ENCODE measurements at places on chromosomes 7 and 10. TPM values are rescaled to one million over a fixed set of nuclear protein-coding genes. Genes with fewer than 3 reads are reported as not detected.
A peak's percentile ranks its signal among the peaks of the same experiment; 100 is the strongest.

DNA sequence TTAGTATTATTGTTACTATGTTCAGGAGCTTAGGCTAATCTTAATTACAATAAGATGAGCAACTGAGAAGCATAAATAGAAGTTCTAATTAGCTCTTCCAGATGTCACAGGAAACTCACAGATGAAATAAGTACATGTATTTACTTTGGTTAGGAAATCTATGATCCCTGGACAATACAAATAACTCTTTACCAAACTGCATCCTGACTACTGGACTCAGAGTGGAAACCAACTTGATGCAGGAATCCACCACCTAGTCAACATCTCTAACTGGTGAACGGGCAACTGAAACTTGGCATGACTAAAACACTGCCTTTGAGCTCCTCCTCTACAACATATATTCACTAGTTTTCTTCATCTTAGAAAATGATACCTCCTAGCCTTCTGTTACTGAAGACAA lies 193.2 kb downstream of the AGMO start:
- no peak for DNase-seq
- H3K27me3 ChIP-seq: no peaks in the 10 kb centered on the region
- no peak overlapping the region for H3K27ac ChIP-seq
- H3K36me3 ChIP-seq: no peaks in the 10 kb centered on the region
- no peaks in the 10 kb centered on the region for H3K4me1 ChIP-seq

GRCh38 chr10:86918022-86918471 lies 39.4 kb downstream of the MMRN2 start:
- no peak overlapping the region for H3K4me3 ChIP-seq
- DNase-seq: no peak
- no peaks in the 10 kb centered on the region for H3K36me3 ChIP-seq
- no peaks in the 10 kb centered on the region for H3K27me3 ChIP-seq

DNA sequence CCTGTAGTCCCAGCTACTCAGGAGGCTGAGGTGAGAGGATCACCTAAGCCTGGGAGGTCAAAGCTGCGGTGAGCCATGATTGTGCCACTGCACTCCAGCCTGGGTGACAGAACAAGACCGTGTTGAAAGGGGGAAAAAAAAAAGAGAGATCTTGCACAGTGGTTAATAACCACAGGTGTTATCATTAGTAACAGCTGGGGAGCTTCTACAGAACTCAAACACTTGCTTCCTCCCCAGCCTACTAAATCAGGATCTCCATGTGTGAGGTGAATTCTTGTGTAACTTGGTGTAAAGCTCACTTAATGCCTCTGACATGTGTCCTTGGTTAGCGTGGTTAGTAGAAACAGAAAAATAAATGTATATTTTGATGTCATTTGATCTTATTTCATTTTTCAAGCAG lies 43.9 kb upstream of the BMS1 start:
- H3K27ac ChIP-seq: no peak overlapping the region
- no peaks in the 10 kb centered on the region for H3K4me1 ChIP-seq
- H3K4me3 ChIP-seq: no peak overlapping the region
- H3K36me3 ChIP-seq: no peaks in the 10 kb centered on the region
- H3K27me3 ChIP-seq: no peaks in the 10 kb centered on the region
- DNase-seq: no peak

GRCh38 chr10:88793712-88794299 lies 8.7 kb upstream of the LIPM start:
- no peak overlapping the region for H3K4me3 ChIP-seq
- H3K27me3 ChIP-seq: no peaks in the 10 kb centered on the region
- no peaks in the 10 kb centered on the region for H3K36me3 ChIP-seq
- H3K27ac ChIP-seq: no peak overlapping the region
- H3K4me1 ChIP-seq: no peaks in the 10 kb centered on the region
- DNase-seq: no peak

- H3K27ac ChIP-seq: no peak overlapping the region
- H3K4me3 ChIP-seq: no peak overlapping the region
- no peaks in the 10 kb centered on the region for H3K36me3 ChIP-seq
- H3K4me1 ChIP-seq: no peaks in the 10 kb centered on the region
- H3K27me3 ChIP-seq: no peaks in the 10 kb centered on the region
Observed at GRCh38 chr10:107970512-107970911, 806.0 kb upstream of the SORCS1 start.

GRCh38 chr10:30431435-30431911 lies 2.5 kb upstream of the MAP3K8 start:
- H3K4me3 ChIP-seq: no peak overlapping the region
- no peaks in the 10 kb centered on the region for H3K27me3 ChIP-seq
- no peak overlapping the region for H3K27ac ChIP-seq
- peak; percentile 40 for DNase-seq
- H3K4me1 ChIP-seq: no peaks in the 10 kb centered on the region

DNA sequence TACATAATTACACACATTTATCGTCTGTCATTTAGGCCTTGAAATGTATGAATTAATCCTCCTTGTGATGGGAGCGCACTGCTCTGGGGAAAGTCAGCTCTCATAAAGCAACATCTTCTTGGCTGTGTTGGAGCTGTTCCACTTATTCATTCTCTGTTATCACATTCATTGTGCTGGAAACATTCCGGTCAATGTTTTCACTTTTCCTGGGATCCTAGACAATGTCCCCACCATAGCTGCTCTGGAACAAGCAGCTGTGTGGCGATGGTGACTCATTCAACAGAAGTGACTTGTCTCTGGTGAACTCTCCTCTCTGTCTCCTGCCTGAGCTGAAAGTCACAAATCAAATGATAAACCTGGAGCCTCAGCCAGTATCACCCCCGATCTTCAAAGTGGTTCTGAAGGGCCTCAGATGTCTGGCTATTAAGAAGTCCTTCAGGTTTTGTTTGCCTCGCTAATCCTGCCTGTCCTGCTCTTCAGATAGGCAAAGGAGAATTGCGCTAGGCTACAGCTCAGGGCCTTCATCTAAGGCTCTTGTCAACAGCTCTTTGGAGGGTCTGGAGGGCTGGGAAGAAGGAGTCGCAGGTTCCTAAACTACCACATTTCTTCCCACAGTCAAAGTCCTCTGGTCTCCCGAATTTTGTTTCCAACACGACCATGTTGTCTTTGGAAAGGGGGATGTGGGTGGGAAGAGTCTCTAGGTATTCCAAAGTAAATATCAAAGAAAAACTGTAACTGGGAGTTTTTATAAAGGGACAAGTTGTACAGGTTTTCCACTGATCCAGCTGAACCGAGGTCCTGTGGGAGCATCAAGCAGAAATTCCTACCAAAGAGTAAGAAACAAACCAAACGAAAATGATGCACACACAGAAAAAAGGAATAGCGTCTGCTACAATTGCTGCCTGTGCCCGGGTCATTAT lies 29.3 kb downstream of the KLF6 start:
- no peaks in the 10 kb centered on the region for H3K27me3 ChIP-seq
- peak; percentile 69 for DNase-seq
- peaks cover 35% of the 10 kb centered on the region for H3K4me1 ChIP-seq
- H3K36me3 ChIP-seq: no peaks in the 10 kb centered on the region
- peak overlapping the region; percentile 42 for H3K27ac ChIP-seq

- no peaks in the 10 kb centered on the region for H3K4me1 ChIP-seq
- no peaks in the 10 kb centered on the region for H3K27me3 ChIP-seq
- H3K36me3 ChIP-seq: no peaks in the 10 kb centered on the region
- no peak overlapping the region for H3K27ac ChIP-seq
Observed at GRCh38 chr7:120421151-120421651, 148.2 kb downstream of the KCND2 start.

DNA sequence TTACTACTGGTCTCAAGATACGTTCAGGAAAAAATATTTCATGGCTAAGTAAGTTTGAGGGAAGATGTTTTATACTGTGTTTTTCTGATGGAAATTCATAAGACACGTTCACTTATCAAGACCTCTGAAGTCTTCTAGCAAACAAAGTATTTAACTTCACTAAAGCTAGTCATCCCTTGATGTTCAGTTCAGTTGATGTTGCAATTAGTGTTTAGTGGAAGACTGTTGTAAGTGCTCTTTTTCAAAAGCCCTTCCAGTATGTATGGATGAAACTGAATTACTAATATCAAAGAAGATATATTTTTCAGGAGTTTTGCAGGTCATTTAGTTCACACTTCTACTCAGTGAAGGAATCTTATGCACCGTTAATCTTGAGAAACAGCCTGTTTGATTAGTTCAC lies 25.1 kb downstream of the CUL1 start:
- no peaks in the 10 kb centered on the region for H3K27me3 ChIP-seq
- H3K36me3 ChIP-seq: no peaks in the 10 kb centered on the region
- peaks cover 26% of the 10 kb centered on the region for H3K4me1 ChIP-seq
- no peak overlapping the region for H3K4me3 ChIP-seq
- no peak for DNase-seq

GRCh38 chr10:118914629-118915028 lies 114.9 kb upstream of the NANOS1 start:
- H3K27me3 ChIP-seq: no peaks in the 10 kb centered on the region
- no peaks in the 10 kb centered on the region for H3K36me3 ChIP-seq
- H3K27ac ChIP-seq: no peak overlapping the region
- H3K4me1 ChIP-seq: peaks cover 5% of the 10 kb centered on the region

DNA sequence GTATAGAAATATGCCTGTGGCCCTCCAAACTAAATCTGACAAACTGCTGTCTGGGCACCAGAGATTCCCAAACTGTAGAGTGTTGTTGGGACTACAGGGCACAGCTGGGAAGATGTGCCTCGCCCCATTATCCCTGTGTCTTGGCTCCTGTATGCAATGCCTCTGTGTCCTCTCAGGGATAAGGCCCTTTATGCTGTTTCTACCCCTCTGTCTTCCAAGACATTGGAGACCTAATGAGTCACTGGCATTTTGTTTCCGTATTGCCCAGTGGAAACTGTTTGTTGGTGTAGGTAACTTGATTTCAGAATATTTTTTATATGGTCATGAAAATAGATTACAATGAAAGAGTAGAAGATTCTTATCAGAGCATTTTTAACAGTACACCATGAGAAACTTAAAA lies 183.2 kb downstream of the GLI3 start:
- H3K27ac ChIP-seq: no peak overlapping the region
- H3K4me3 ChIP-seq: no peak overlapping the region
- no peaks in the 10 kb centered on the region for H3K36me3 ChIP-seq
- H3K27me3 ChIP-seq: no peaks in the 10 kb centered on the region

DNA sequence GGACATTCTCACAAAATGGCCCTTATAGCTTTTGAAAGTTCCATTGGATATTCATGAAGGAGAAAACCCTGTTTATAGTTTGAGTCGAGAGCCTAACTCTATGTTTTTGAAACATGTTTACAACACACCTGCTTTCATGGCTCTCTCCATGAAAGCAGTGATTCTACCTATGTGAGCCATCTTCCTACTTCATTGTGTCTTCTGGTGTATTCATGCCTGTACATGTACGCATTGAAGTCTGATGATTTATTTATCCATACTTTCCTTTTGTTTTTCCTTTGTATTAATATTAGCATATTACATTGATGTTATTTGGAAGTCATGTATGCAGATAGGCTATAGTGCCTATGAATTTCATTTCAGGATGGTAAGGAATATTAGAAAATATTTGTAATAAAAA lies 58.0 kb downstream of the LAMB4 start:
- H3K4me1 ChIP-seq: no peaks in the 10 kb centered on the region
- no peaks in the 10 kb centered on the region for H3K27me3 ChIP-seq
- no peak for DNase-seq
- H3K4me3 ChIP-seq: no peak overlapping the region

- DNase-seq: peak; percentile 73
- H3K27ac ChIP-seq: peak overlapping the region; percentile 31
- no peaks in the 10 kb centered on the region for H3K36me3 ChIP-seq
- no peak overlapping the region for H3K4me3 ChIP-seq
- no peaks in the 10 kb centered on the region for H3K27me3 ChIP-seq
Observed at GRCh38 chr7:130896898-130897514, 163.0 kb upstream of the KLF14 start.

GRCh38 chr7:29102558-29103151 lies 43.7 kb downstream of the CPVL start:
- no peak overlapping the region for H3K4me3 ChIP-seq
- H3K27me3 ChIP-seq: no peaks in the 10 kb centered on the region
- no peaks in the 10 kb centered on the region for H3K36me3 ChIP-seq

DNA sequence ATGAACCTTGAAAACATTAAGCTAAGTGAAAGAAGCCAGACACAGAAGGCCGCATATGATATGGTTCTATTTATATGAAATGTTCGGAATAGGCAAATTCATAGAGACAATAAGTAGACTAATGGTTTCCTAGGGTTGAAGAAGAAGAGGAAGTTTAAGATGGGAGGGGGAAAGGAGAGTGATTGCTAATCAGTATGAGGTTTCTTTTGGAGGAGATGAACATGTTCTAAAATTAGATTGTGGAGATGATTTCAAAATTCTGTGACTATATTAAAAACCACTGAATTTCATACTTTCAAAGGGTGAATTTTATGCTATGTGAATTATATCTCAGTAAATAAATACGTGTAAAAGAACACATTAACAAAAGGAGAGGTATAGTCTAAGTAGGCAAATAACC lies 176.4 kb upstream of the HPS1 start:
- H3K36me3 ChIP-seq: no peaks in the 10 kb centered on the region
- H3K27me3 ChIP-seq: no peaks in the 10 kb centered on the region
- no peak overlapping the region for H3K4me3 ChIP-seq
- H3K27ac ChIP-seq: no peak overlapping the region
- no peak for DNase-seq

- no peak for DNase-seq
- H3K36me3 ChIP-seq: no peaks in the 10 kb centered on the region
- no peak overlapping the region for H3K4me3 ChIP-seq
- H3K27ac ChIP-seq: no peak overlapping the region
- no peaks in the 10 kb centered on the region for H3K27me3 ChIP-seq
Observed at GRCh38 chr7:128947854-128948253, 10.1 kb downstream of the IRF5 start.

GRCh38 chr10:62186999-62187675 lies 81.5 kb downstream of the RTKN2 start:
- no peaks in the 10 kb centered on the region for H3K4me1 ChIP-seq
- no peak for DNase-seq
- H3K36me3 ChIP-seq: no peaks in the 10 kb centered on the region
- no peak overlapping the region for H3K4me3 ChIP-seq
- no peaks in the 10 kb centered on the region for H3K27me3 ChIP-seq

DNA sequence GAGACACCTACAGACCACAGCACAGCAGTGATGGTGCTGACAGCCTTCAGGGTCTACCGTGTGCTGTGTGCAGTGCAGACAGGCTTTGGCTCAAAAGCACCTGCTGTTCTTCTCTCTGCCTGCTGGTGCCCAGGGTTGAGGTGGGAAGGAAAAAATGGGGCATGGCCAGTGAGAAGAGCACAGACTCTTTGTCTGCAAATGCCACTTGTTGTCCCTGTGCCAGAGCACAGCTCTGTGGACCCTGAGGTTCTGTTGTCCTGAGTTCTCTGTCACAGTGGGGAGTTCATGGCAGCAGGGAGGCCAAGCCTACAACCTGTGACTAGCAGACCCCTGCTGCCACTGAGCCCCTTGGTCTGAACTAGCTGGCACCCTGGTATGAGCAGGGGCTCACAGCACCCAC lies 376.7 kb downstream of the GLRX3 start:
- H3K27ac ChIP-seq: no peak overlapping the region
- H3K36me3 ChIP-seq: no peaks in the 10 kb centered on the region
- DNase-seq: no peak
- H3K4me1 ChIP-seq: no peaks in the 10 kb centered on the region
- no peaks in the 10 kb centered on the region for H3K27me3 ChIP-seq

GRCh38 chr7:75887669-75888369 lies 9.0 kb downstream of the RHBDD2 start:
- H3K27ac ChIP-seq: no peak overlapping the region
- H3K4me1 ChIP-seq: peaks cover 19% of the 10 kb centered on the region
- H3K36me3 ChIP-seq: no peaks in the 10 kb centered on the region
- H3K27me3 ChIP-seq: no peaks in the 10 kb centered on the region
- no peak overlapping the region for H3K4me3 ChIP-seq

Gene CDNF
- total RNA-seq: 10.0 TPM

Gene MET
- 3.2 TPM for total RNA-seq

Gene KIAA1549
- total RNA-seq: 7.4 TPM

Gene NUP205
- total RNA-seq: 77.2 TPM

Gene ACSM6
- total RNA-seq: not detected

Gene SAMD9L
- total RNA-seq: 5.1 TPM

Gene GLI3
- total RNA-seq: 3.8 TPM

Gene GBX1
- 15.6 TPM for total RNA-seq

Gene C10orf62
- 108 TPM for total RNA-seq

Gene STAMBPL1
- 20.0 TPM for total RNA-seq
